ENCODE measurements at places on chromosomes 11 and 22. TPM values are rescaled to one million over a fixed set of nuclear protein-coding genes. Genes with fewer than 3 reads are reported as not detected.

The DEAF1 gene
- 57.7 TPM for polyA plus RNA-seq

The OR52M1 gene
- not detected for polyA plus RNA-seq

The TSPAN18 gene
- 59.0 TPM for polyA plus RNA-seq

The FAT3 gene
- polyA plus RNA-seq: 10.2 TPM

The OR8G5 gene
- polyA plus RNA-seq: not detected

The MUC15 gene
- 2.8 TPM for polyA plus RNA-seq

The SCN4B gene
- 1.9 TPM for polyA plus RNA-seq

The NTM gene
- 51.8 TPM for polyA plus RNA-seq

The MISFA gene
- polyA plus RNA-seq: 4.2 TPM

The ASCL2 gene
- 2.1 TPM for polyA plus RNA-seq

The HORMAD2 gene
- not detected for polyA plus RNA-seq

The P4HA3 gene
- polyA plus RNA-seq: 1.2 TPM

The SLC15A3 gene
- polyA plus RNA-seq: 19.2 TPM

The TRIM51 gene
- polyA plus RNA-seq: not detected

- DNase-seq: no peak
Measured at GRCh38 chr11:69705351-69705811, 1.6 kb upstream of the FGF19 start.

GRCh38 chr22:21933910-21934309, 18.7 kb downstream of the PPM1F start:
- DNase-seq: no peak

DNA sequence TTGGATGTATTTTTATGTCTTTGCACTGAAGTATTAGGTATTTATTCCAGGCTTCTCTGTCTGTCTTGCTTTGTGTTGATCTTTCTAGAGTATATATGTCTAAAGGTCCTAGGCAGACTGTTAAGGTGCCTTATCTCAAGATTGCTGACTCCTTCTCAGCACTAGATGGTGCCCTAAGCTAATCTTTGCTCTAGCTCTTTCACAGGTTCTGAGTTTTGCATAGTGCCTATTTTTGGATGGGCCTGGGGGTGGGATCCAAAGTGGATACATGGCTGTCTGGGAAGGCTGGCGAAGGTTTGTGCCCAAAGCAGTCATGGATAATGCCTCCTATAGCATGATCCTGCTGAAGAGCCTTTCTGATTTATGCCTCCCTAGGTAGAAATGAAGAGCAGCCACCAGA, 154.9 kb downstream of the TRPC6 start:
- DNase-seq: no peak

DNA sequence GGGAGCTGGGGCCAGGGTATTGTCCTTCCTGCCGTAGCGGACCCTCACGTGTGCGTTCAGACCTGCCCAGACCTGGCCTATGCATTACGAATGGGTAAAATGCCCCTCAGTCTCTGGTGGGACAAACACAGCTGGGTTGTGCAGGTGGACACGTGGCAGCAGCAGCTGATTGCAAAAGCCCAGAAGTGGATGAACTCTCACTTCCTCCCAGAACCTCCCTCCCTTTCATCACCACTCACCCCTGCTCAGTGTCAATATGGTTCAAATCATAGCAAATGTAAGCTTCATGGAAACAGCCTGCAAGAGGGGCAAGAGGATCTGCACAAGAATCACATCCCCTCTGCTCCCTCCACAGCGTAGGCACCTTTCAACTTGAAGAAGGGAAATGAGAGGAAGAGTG, 352.1 kb downstream of the OPCML start:
- no peak for DNase-seq

DNA sequence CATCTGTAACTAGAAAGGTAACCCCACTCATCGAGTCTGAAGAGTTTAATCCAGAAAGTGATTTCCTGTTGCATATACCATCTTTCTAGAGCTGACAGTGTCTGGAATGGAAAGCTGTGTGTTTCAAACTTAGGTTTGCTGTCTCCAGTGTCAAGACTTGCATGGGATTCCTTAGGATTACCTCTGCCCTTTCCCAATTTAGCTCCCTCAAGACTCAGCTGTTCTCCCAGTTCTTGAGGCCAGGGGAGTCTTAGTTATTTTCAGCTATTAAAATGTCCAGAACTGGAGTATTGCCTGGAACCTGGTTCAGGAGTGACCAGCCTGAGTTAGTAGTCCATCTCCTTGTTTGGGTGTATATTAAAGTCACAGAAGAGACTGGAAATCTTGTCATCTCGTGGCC, 25.0 kb upstream of the LDHA start:
- DNase-seq: no peak

DNA sequence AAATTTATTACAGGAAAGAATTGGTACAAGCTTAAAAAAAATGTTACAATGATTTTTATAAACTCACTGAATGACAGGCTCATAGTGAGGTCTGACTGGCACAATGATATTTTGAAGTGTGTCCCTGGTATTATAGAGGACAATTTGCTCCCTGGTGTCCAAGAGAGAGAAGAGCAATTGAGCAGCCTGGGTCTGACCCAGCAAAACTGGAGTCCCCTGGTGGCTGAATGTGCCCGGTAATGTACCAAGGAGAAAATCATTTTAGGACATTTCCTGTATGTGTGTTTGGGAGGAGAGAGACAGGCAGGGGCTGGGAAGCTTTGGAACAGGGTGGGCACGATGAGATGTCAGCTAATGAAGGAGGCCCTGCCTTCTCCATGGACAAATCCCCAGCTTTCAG, 125.3 kb downstream of the APOL5 start:
- DNase-seq: no peak

- DNase-seq: no peak
Measured at GRCh38 chr11:47724041-47724729, 9.0 kb upstream of the AGBL2 start.

GRCh38 chr11:27064086-27064485, 23.5 kb downstream of the BBOX1 start:
- DNase-seq: no peak

DNA sequence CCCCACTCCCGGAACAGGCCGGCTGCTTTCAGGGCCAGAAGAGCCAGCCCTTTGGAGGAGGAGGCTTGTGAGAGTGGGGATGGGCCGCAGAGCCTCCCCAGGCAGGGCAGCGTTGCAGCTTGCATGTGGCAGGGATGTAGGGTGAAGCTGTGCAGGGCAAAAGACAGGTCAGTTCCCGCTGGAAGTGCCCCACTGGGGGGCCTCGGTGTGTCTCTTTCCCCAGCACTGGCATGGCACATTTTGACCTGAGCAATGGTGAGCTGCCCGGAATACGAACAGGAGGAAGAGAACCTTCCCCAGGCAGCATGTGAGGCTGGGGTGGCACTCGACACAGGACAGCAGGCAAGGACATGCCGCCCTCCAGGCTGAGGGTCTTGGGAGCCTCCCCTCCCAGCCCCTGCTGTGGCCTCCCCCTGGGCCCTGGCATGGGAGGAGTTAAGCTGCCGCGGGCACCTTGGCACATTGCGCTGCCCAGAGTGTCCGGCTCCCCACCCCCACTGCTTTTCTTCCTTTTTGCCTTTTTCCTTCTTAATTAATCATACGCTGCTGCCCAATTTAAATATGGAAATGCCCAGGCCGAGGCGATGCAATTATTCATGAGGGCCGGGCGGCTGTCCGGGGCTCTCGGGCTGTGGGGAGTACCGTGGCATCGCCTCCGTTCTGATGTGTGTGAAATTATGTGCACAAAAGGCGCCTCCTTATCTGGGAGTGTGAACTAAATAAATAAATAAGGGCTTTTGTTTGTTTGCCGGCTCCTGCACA, 76.0 kb upstream of the WNT7B start:
- DNase-seq: no peak

- no peak for DNase-seq
Measured at GRCh38 chr11:63907808-63908530, 9.0 kb downstream of the RCOR2 start.

DNA sequence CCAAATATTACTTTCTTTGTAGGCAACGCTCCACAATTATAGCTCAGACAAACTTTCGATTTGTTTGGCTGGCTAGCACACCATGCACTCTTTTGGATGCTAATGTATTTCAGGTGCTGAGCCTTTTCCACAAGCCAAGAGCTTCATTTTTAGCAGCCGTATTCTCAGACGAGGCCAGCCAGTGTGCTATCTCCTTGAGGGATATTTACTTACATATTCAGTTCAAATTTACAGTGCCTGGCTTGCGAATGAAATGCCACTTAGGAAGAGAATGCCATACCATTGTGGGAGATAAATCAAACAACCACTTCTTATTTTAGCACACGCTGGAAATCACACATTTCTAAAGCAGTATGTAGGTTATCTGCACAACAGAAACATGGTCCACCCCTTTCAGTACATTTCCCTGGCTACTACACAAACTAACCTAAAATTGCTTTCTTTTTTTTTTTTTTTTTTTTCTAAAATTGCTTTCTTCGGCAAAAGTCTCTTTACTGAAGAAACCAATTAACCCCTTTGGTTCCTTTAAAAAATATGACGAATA, 236.9 kb downstream of the CADM1 start:
- no peak for DNase-seq

- DNase-seq: no peak
Measured at GRCh38 chr11:59776210-59777066, 21.3 kb downstream of the STX3 start.

GRCh38 chr22:20271114-20271994, 3.2 kb upstream of the RTN4R start:
- DNase-seq: no peak

GRCh38 chr11:70399681-70400112, 1.4 kb downstream of the CTTN start:
- DNase-seq: no peak

DNA sequence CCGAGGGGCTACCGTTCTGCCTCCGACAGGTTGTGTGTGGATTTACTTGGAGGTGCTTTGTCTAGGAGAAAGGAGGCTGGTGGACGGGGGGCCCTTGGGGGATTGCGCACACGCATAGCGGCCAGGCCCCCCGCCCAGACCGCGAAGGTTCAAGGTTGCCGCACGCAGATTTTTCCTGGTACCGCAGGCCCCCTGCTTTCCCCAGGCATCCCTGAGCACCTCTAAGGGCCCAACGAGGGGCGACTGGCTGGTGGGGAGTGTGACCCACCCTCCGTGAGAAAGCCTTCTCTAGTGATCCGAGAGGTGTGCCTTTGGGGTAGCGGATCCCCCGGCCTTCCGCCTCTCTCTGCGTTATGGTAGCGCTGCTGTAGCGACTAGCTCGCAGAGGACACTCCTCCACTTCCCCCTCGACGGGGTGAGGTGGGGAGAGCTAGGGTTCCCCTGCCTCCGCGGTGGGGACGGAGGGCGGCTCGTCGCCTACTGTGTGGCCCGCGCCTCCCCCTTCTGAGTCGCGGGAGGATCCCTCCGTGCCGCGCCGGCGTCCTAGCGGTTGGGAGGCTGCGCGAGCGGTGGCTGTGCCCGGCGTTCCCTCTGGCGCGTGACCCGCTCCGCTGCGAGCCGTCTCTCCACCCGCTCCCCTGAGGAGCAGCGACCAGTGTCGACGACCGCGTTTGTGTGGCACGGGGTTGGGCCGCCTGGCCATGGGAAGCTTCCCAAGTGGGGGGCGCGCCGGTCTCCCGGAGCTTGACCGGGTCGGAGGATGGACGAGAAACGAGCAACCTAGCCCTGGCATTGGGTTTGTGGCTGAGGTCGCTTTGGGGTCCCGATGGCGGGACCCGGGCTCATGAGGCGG, 3900.0 kb upstream of the OR11H1 start:
- no peak for DNase-seq

- DNase-seq: no peak
Measured at GRCh38 chr11:93591247-93591898, 48.2 kb upstream of the SMCO4 start.

DNA sequence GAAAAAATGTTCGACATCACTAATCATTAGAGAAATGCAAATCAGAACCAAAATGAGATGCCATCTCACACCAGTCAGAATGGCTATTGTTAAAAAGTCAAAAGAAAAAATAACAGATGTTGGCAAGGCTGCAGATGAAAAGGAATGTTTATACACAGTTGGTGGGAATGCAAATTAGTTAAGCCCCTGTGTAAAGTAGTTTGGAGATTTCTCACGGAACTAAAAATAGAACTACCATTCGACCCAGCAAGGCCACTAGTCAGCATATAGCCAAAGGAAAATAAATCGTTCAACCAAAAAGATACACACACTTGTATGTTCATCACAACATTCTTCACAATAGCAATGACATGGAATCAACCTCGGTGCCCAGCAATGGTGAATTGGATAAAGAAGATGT, 503.2 kb downstream of the OPCML start:
- no peak for DNase-seq

DNA sequence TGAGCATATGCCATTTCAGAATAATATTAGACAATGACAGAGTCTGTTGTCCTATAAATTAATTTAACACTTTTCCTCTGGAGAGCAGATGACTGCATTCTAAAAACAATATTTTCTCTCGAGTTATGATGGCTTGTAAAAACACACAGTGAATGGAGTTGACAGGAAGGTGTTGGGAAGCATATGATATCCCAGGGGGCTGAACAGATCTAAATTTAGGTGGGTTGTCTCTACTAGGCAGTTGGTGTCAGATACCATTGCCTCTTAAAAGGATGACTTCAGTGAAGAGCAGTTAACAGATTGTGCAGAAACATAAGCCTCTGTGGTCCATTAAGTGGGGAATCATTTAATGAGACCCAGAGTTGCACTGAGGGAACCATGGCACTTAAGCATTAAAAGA, 30.7 kb downstream of the SVIP start:
- DNase-seq: no peak

GRCh38 chr11:19577976-19578619, 134.5 kb upstream of the NAV2 start:
- no peak for DNase-seq

DNA sequence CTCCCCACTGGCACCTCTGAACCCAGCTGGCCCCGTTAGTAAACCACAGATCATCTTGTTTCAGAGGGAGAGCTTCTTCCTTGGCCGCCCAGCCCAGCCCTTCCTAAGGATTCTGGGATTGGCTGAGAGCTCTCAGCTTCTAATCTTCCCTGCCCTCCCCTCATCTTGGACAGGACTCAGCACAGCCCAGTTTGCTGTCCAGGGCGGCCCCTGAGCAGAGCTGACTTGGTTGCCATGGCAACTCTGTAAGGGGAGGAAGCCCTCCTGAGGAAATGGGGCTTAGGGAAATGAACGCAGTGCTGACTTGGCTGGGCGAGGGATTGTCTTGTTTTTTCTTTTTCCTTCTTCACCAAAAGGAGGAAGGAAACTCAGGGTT, 4.6 kb downstream of the APOL4 start:
- no peak for DNase-seq

DNA sequence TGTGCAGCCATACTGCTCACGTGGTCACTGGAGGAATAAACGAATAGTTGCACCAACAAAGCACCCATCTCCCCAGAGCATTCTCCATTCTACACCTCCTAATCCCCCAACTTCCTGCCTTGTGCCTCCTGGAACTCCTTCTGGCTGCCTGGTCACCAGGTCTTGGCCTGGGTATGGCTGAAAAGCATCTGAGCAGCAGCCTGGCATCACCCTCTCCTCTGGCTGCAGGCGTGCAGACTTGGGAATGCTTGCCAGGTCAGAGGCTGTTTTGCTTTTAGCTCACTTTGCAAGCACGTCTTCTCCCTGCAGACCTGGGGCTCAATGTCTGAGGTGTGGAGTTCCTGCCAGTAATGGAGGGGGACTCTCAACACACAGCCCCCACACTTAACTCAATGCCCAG, 33.3 kb upstream of the KCNJ11 start:
- DNase-seq: no peak

- DNase-seq: no peak
Measured at GRCh38 chr11:8267831-8268529, 4.3 kb upstream of the LMO1 start.

GRCh38 chr11:126452241-126453101, 97.0 kb downstream of the ST3GAL4 start:
- no peak for DNase-seq
